ENCODE measurements at places on chromosomes 4 and X. TPM values are rescaled to one million over a fixed set of nuclear protein-coding genes. Genes with fewer than 3 reads are reported as not detected.

GRCh38 chr4:158934996-158935669 lies 166.3 kb downstream of the FNIP2 start:
- DNase-seq = no peak

DNA sequence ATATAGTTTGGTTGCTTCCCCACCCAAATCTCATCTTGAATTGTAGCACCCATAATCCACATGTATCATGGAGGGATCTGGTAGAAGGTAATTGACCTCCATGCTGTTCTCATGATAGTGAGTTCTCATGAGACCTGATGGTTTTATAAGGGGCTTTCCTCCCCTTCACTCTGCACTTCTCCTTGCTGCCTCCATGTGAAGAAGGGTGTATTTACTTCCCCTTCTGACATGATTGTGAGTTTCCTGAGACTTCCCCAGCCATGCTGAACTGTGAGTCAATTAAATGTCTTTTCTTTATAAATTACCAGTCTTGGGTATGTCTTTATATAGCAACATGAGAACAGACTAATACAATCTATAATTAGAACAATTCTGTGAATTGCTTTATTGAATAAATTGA lies 11.9 kb upstream of the DCAF4L1 start:
- DNase-seq = no peak

GRCh38 chr4:80918004-80918403 lies 112.5 kb upstream of the BMP3 start:
- DNase-seq = no peak

ATP11C gene
- total RNA-seq = 30.4 TPM

- peak; percentile 63 for DNase-seq
These were observed 51.2 kb downstream of the TMPRSS11E start for GRCh38 chr4:68498413-68499007.
